ENCODE measurements at places on chromosomes 4 and X.

DNA sequence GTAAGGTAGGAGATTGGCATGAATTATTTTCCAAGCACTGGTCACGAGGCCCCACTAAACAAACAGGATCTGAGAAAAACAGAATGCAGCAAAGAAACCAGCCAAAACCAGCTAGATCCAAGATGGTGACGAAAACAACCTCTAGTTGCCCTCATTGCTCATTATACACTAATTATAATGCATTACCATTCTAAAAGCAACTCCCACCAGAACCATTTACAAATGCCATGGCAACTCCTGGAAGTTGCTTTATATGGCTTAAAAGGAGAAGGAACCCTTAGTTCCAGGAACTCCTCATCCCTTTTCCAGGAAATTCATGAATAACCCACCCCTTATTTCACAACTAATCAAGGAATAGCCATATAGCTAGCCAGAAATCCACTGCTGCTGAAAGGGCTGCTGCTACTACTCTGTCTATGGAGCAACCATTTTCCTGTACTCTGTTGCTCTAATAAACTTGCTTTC, 69.3 kb downstream of the ABCB7 start:
- no peak for DNase-seq

DNA sequence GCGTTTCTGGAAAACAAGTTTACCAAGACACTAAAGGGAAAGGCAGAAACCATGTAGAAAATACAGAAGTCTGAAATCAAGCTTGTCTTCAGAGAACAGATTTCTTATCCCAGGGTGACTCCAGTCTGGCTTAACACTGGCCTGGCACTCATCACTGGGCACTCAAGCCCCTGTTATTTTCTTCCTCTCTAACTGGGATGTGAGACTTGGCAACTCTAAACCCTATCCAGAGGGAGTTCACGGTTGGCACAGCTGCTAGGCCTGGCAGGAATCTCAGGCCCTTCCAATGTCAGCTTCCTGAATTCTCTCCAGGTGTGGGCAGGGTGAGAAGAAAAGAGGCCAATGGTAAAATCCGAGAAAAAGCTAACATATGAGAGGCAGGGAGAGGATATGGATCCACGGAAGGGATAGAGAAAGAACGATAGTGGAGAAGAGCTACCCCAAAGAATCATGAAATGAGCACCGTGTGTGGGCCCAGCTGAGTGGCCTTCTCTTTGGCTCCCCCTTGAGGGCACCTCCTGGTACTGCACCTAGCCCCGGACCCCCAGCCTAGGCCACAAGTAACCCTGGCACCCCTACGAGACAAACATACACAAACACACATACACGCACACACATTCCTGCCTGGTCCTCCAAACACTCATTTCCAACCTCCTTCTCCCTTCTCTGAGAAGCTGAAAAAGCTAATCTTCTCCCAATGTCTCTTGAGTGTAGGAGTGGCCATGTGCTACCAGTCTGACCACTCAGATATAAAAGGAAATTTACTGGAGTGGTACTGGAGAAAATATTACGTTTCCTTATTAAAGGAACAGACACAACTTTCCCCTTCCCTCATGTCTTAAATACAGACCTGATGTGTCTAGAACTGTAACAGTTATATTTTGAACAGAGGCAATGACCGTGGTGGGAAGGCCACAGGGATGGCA, 16.6 kb upstream of the PTCHD1 start:
- DNase-seq: no peak

DNA sequence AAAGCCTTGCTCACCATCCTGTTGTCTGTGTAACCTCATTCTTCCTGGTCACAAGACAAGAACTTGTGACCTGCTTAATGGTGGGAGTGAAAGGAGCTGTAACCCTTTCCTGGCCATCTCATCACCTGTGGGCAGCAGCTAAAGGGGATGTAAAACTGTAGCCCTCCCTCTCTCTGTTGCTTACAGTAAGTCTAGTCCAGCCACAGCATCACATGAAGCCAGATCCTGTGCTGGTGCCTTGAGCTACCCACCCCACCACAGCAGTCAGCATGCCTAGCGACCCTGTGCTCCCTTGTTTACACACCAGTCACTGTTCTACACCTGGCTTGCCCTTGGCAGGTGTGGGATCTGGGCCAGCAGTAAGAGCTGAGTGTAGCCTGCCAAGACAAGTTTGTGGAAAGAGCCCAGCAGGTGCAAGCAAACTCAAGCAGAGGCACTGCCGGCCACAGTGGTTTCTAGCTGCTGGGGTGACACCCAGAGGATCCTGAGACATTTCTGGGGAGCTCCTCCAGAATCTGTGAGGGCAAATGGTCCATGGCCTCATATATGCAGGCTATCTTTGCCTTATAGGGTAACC, 41.0 kb downstream of the UGT2B28 start:
- DNase-seq: no peak

GRCh38 chrX:54978448-54978847, 15.5 kb downstream of the PFKFB1 start:
- DNase-seq: no peak

DNA sequence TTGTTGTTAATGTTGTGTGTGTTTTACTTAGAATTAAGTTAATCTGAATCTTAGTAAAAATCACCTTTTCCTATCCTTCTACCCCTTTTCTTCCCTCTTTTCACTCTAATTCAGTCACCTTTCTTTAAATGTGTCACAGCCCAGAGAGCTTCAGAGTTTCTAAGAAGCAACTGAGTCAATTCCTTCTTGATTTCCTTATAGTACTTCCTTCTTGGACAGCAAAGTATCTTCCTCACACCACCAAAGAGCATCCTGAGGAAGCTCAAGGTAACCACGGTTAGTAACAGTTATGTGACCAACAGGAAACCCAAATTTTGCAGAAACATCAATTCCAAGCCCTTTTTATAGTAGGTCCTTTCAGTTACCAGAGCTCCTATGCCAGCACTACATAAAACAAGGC, 243.2 kb upstream of the BMP3 start:
- no peak for DNase-seq

DNA sequence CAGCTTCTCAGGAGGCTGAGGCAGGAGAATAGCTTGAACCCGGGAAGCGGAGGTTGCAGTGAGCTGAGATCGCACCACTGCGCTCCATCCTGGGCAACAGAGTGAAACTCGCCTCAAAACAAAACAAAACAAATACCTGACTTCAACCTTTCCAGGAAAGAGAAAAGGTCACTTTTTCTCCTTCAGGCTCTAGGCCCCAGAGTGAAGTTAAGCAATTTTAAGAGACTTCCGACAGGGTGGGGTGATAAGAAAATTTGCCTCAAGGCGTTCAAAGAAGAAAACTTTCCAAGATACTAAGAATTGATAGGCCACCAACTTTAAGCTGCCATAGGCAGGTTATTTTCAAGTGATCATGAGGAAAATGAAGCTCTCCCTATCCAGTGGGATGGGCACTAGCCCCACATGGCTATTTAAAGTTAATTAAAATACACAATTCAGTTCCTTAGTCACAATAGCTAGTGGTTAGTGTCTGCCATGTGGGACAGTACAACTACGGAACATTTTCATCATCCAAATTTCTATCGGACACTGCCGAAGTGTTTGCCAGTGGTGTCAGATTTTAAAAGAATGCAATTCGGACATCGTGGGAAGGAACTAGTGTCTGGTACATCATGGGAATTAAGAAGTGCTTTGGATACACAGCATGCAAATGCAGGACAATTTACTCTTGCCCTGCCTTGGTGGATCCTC, 33.0 kb downstream of the SMS start:
- no peak for DNase-seq

GRCh38 chr4:54929459-54929858, 195.9 kb downstream of the KDR start:
- DNase-seq: no peak

- DNase-seq: no peak
These were observed 41.6 kb upstream of the ACSL4 start for GRCh38 chrX:109774706-109775105.

GRCh38 chr4:5940470-5941203, 47.8 kb upstream of the CRMP1 start:
- DNase-seq: no peak

- DNase-seq: no peak
These were observed 37.7 kb upstream of the SLC16A2 start for GRCh38 chrX:74383611-74384010.

DNA sequence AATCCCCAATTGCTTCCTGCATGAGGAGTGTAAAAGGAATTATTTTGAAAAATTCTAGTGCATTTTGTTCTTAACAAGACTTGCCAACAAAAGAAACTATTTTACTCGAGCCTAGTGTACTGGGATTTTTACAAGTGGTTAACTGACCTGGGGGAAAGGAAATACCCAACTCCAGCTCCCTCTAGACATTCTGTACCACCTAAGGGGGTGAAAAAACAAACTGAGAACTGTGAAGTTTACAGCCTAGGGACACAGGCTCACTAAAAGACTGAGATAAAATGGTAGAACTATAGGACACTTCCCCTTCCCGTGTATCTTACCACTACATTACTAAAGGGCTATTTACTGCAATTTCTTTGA, 2.6 kb upstream of the ADH5 start:
- no peak for DNase-seq

Data from activated CD8-positive, alpha-beta memory T cell treated with anti-CD3 and anti-CD28 coated beads for 4 hours (primary cell).